ENCODE measurements at places on chromosomes 1 and 21. TPM values are rescaled to one million over a fixed set of nuclear protein-coding genes. Genes with fewer than 3 reads are reported as not detected.

Gene FAAH
- 10.9 TPM for total RNA-seq

Gene TSSK3
- total RNA-seq: 0.28 TPM

Gene GNAT2
- total RNA-seq: 0.14 TPM

Gene SLC35D1
- total RNA-seq: 9.4 TPM

Gene SPRR2F
- 0.09 TPM for total RNA-seq

Gene PLA2G2C
- total RNA-seq: 0.19 TPM

Gene RORC
- 56.8 TPM for total RNA-seq

Gene S100A7
- 5.9 TPM for total RNA-seq

Gene OR6K2
- total RNA-seq: not detected

Gene AADACL4
- not detected for total RNA-seq

All from thymus (tissue), 14 donors.